ENCODE measurements at places on chromosomes 5 and 9. TPM values are rescaled to one million over a fixed set of nuclear protein-coding genes. Genes with fewer than 3 reads are reported as not detected.

- no peaks in the 10 kb centered on the region for H3K27me3 ChIP-seq
- no peak overlapping the region for H3K27ac ChIP-seq
- H3K36me3 ChIP-seq = no peaks in the 10 kb centered on the region
- no peaks in the 10 kb centered on the region for H3K4me1 ChIP-seq
These were observed 201.3 kb downstream of the FANCC start for GRCh38 chr9:95116002-95116807.

DNA sequence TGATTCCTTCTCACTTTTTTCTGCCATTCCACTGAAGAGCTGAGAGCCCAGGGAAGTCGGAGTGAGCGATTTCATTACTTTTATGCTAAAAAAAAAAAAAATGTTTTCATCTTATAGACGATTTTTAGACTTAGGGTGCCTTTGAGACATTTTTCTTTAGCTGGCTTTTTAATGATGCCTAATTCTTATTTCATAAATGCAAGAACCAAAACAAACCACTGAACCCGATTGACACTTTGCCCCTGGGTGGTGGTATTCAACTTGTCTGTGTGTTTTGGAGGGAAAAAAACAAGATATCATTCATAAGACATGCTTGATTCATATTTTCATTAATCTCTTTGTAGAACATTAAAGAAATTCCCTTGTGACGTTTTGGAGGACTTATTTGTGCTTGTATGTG, 2.4 kb downstream of the TLE4 start:
- no peak overlapping the region for H3K4me3 ChIP-seq
- H3K4me1 ChIP-seq = no peaks in the 10 kb centered on the region
- H3K27me3 ChIP-seq = no peaks in the 10 kb centered on the region
- H3K36me3 ChIP-seq = no peaks in the 10 kb centered on the region
- no peak overlapping the region for H3K27ac ChIP-seq

- no peak for DNase-seq
- no peak overlapping the region for H3K27ac ChIP-seq
- no peak overlapping the region for H3K4me3 ChIP-seq
- no peaks in the 10 kb centered on the region for H3K36me3 ChIP-seq
These were observed 472.3 kb downstream of the LRRC70 start for GRCh38 chr5:63050916-63051315.

DNA sequence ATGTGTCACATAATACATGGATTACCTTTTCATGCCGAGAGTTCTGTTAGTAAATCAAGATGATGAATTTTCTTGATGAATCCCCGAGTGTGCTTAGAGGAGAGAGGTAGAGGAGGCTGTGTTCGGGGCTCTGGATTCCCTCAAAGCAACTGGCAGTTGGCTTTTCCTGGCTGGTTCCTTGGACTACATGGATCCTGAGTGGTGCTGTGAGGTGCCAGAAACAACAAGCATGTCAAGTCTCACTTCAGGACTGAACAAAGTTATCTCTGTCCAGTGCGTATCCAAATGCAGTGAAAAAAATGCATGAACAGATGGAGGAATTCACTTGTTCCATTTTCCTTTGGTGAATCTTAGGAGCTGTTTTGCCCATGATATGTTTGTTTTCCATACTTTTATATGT, 231.7 kb downstream of the FBXL7 start:
- H3K27me3 ChIP-seq = no peaks in the 10 kb centered on the region
- H3K4me3 ChIP-seq = no peak overlapping the region
- no peak overlapping the region for H3K27ac ChIP-seq
- H3K4me1 ChIP-seq = no peaks in the 10 kb centered on the region
- H3K36me3 ChIP-seq = no peaks in the 10 kb centered on the region

The GALT gene
- total RNA-seq = 28.2 TPM

GRCh38 chr5:57550132-57550531, 67.5 kb upstream of the ACTBL2 start:
- DNase-seq = no peak
- H3K27ac ChIP-seq = no peak overlapping the region
- no peak overlapping the region for H3K4me3 ChIP-seq
- H3K4me1 ChIP-seq = no peaks in the 10 kb centered on the region
- no peaks in the 10 kb centered on the region for H3K27me3 ChIP-seq
- H3K36me3 ChIP-seq = no peaks in the 10 kb centered on the region

DNA sequence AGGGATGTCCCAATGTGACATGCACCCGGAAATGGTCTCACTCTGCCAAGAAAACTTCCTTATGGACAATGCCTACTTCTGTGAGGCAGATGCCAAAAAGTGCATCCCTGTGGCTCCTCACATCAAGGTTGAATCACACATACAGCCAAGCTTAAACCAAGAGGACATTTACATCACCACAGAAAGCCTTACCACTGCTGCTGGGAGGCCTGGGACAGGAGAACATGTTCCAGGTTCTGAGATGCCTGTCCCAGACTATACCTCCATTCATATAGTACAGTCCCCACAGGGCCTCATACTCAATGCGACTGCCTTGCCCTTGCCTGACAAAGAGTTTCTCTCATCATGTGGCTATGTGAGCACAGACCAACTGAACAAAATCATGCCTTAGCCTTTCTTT, 37.6 kb upstream of the CCDC152 start:
- H3K27ac ChIP-seq = no peak overlapping the region
- no peaks in the 10 kb centered on the region for H3K36me3 ChIP-seq
- H3K4me3 ChIP-seq = no peak overlapping the region
- DNase-seq = no peak
- H3K4me1 ChIP-seq = no peaks in the 10 kb centered on the region

GRCh38 chr9:121684381-121685145, 33.1 kb downstream of the DAB2IP start:
- no peaks in the 10 kb centered on the region for H3K36me3 ChIP-seq
- no peak for DNase-seq
- H3K4me3 ChIP-seq = no peak overlapping the region
- no peak overlapping the region for H3K27ac ChIP-seq
- H3K27me3 ChIP-seq = no peaks in the 10 kb centered on the region

The IL3 gene
- total RNA-seq = not detected

DNA sequence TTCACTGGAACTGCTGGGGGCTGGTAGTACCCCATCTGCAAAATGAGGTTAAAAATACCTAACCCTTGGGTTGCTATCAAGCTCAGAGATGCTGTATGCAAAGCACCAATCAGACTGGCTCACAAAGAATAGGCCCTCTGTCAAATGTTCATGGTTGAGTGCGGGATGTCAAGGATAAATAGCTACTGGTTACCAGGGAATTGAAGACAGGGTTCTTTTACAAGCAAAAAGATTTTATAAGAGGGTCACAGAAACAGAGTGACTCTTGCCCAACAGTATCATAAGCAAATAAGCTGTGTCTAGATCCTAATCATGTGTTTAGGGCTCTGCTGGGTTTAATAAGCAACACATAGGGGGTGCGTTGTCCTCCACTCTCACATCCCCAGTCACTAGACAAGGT, 11.9 kb downstream of the SYK start:
- DNase-seq = no peak
- H3K27me3 ChIP-seq = no peaks in the 10 kb centered on the region
- no peak overlapping the region for H3K4me3 ChIP-seq
- H3K36me3 ChIP-seq = no peaks in the 10 kb centered on the region
- no peak overlapping the region for H3K27ac ChIP-seq

GRCh38 chr5:5291357-5291756, 131.1 kb upstream of the ICE1 start:
- no peak overlapping the region for H3K4me3 ChIP-seq
- H3K4me1 ChIP-seq = no peaks in the 10 kb centered on the region
- DNase-seq = no peak
- no peak overlapping the region for H3K27ac ChIP-seq
- H3K36me3 ChIP-seq = no peaks in the 10 kb centered on the region
- H3K27me3 ChIP-seq = no peaks in the 10 kb centered on the region

DNA sequence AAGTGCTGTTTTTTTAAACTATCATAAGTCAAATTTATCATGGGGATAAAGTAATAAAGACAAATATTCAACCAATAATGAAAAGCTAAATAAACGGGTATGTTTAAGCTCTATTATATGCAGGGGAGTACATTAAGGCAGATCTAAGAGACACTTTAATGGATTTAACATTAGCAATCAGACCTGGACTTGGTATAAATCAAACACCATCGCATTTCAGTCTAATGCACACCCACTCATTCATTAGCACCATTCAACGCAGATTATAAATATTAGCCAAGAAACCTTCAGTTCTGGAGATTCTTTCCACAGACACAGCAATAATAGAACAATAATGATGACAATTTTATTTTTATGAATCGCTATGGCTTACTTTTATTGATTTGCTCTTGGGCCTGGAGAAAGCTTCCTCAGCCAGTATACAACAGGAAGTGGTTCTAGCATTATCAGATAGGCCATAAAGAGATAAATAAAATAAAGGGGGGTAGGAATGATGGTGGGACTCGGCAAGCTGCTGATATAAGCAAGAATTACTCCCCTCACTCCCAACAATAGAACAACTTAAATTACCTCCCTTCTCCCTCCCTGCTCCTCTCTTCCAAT, 172.2 kb downstream of the PSAT1 start:
- no peak overlapping the region for H3K27ac ChIP-seq
- H3K4me1 ChIP-seq = no peaks in the 10 kb centered on the region
- no peaks in the 10 kb centered on the region for H3K27me3 ChIP-seq
- DNase-seq = no peak
- H3K4me3 ChIP-seq = no peak overlapping the region

GRCh38 chr9:30103647-30104394, 2280.6 kb upstream of the ACO1 start:
- no peak overlapping the region for H3K27ac ChIP-seq
- no peak overlapping the region for H3K4me3 ChIP-seq
- no peaks in the 10 kb centered on the region for H3K36me3 ChIP-seq

- H3K27me3 ChIP-seq = peaks cover 53% of the 10 kb centered on the region
- DNase-seq = no peak
- H3K4me1 ChIP-seq = no peaks in the 10 kb centered on the region
- no peaks in the 10 kb centered on the region for H3K36me3 ChIP-seq
- H3K4me3 ChIP-seq = no peak overlapping the region
These were observed 123.9 kb upstream of the PUM3 start for GRCh38 chr9:2967766-2968165.

GRCh38 chr9:115254287-115255180, 136.6 kb upstream of the TNC start:
- H3K27me3 ChIP-seq = no peaks in the 10 kb centered on the region
- no peaks in the 10 kb centered on the region for H3K4me1 ChIP-seq
- no peak for DNase-seq
- no peaks in the 10 kb centered on the region for H3K36me3 ChIP-seq

- H3K27ac ChIP-seq = no peak overlapping the region
- H3K4me1 ChIP-seq = no peaks in the 10 kb centered on the region
- H3K4me3 ChIP-seq = no peak overlapping the region
- H3K27me3 ChIP-seq = no peaks in the 10 kb centered on the region
- H3K36me3 ChIP-seq = peaks cover 4% of the 10 kb centered on the region
These were observed 30.1 kb downstream of the QRFP start for GRCh38 chr9:130866474-130866965.

DNA sequence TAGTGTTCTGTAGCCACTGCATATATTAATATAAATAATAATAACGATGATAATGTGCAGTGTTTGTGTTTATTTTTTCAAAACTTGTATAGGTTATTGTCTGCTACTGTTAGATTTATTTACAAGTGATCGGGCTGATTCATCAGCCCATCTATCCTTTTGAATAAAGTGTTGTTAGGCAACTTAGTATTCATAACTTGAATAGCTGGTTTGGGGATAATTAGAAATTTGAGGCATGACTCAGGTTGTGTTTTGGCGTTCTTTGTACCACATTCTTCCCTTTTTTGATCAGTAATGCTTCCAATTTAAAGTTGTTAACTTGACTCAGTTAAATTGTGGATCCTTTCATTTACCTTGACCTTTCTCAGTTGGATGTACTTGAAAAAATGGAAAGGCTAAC, 69.7 kb downstream of the FOCAD start:
- no peaks in the 10 kb centered on the region for H3K36me3 ChIP-seq
- H3K27me3 ChIP-seq = no peaks in the 10 kb centered on the region
